ENCODE measurements at places on chromosomes 7 and 10.

- DNase-seq = no peak
These were observed 176.4 kb downstream of the AHR start for GRCh38 chr7:17474724-17475344.

GRCh38 chr10:110224992-110225391 is 17.6 kb downstream of the MXI1 start:
- DNase-seq = no peak

DNA sequence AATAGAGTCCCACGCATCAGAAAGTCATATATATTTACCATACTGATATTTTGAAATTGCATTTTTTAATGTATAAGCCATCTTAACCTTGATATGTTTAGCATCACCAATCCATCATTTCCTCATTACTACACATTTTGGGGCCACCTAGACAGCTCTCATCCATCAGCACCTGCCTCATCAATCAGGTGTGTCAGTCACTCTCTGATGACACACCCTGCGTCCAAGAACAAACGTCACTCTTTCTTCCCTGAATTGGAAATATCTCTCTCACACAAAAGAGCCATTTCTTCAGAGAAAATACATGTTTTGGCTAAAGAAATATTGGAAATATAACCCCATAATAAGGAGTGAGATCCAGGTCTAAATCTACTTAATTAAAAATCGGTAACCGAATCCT is 38.9 kb upstream of the RSU1 start:
- no peak for DNase-seq

GRCh38 chr10:77967611-77968022 is 41.1 kb upstream of the DLG5 start:
- no peak for DNase-seq

GRCh38 chr7:124667312-124668153 is 98.1 kb downstream of the GPR37 start:
- no peak for DNase-seq

GRCh38 chr7:107286751-107287621 is 118.2 kb downstream of the HBP1 start:
- no peak for DNase-seq
